ENCODE measurements at places on chromosomes 12 and 14.

DNA sequence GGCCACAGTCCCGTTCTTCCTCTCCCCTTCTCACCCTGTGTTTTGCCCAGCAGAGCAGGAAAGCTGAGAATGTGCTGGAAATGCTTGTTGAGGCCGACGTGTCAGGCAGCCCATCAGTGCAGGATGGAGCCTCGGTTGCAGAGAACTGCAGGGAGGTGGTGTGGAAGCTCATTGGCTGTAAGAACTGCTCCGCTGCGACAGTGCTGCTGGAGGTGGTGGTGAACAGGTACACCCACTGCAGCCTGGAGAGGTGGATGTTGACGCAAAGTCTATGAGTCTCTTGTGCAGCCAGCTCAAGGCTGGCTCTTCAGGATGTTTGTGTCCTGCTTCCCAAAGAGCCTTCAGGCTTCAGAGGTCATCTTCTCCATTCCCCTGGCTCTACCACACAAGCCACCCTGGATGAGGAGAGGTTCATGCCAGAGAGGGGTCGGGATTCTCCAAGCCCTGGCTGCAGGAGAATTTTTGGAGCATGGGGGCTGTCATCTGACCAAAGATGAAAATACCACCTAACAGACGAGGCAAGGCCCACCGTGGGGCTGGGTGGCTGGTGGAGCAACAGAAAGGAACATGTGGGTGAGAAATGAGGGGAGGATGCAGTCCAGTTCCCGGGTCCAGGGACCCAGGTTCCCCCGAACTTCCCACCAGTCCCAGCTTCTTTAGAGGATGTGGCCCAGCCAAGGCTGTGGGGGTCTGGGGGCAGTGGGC lies 174.1 kb upstream of the PRMT8 start:
- DNase-seq, result no peak

- no peak for DNase-seq
Observed at GRCh38 chr14:99257673-99258221, 14.2 kb downstream of the BCL11B start.

- no peak for DNase-seq
Observed at GRCh38 chr14:22218728-22219127, 370.3 kb downstream of the DAD1 start.

DNA sequence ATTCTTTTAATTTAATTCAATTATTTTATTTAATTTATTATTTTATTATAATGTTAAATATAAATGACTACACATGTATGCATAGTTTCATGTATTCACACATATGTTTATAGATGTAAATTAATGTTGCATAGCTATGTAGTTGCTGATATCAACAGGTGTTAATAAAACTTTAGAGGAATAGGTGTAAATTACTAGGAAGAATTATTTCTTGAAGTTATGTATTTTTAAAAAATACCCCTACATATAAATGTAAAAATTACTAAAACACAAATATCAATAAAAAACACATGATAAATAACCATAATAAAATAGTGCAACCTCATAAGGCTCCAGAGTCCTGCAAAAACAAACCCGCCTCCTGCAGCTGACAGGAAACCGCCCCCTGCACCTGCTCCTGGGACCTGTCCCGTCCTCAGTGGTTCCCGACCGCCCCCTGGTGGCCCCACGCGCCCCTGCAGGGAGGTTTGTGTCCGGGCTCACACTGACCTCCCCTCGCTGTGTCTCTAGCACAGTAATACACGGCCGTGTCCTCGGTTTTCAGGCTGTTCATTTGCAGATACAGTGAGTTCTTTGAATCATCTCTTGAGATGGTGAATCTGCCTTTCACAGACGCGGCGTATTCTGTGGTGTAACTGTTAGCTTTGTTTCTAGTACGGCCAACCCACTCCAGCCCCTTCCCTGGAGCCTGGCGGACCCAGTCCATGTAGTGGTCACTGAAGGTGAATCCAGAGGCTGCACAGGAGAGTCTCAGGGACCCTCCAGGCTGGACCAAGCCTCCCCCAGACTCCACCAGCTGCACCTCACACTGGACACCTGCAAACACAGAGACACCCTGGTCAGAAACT lies 1264.0 kb downstream of the TMEM121 start:
- no peak for DNase-seq

DNA sequence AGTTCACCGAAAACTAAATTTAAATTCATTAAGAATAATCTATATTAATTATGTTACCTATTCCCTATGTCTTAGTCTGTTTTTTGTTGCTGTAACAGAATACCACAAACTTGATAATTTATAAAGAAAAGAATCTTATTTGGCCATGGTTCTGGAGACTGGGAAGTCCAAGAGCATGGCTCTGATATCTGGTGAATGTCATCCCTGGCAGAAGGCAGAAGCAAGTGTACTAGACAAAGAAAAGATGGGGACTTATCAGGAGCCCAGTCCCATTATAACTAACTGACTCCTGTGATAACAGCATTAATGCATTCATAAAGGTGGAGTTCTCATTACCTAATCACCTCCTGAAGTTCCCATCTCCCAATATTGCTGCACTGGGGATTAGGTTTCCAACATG lies 33.3 kb upstream of the BCAT1 start:
- DNase-seq, result no peak

- no peak for DNase-seq
Observed at GRCh38 chr12:70837026-70837425, 83.5 kb downstream of the PTPRR start.

GRCh38 chr14:36857842-36858445 lies 196.3 kb downstream of the PAX9 start:
- no peak for DNase-seq

DNA sequence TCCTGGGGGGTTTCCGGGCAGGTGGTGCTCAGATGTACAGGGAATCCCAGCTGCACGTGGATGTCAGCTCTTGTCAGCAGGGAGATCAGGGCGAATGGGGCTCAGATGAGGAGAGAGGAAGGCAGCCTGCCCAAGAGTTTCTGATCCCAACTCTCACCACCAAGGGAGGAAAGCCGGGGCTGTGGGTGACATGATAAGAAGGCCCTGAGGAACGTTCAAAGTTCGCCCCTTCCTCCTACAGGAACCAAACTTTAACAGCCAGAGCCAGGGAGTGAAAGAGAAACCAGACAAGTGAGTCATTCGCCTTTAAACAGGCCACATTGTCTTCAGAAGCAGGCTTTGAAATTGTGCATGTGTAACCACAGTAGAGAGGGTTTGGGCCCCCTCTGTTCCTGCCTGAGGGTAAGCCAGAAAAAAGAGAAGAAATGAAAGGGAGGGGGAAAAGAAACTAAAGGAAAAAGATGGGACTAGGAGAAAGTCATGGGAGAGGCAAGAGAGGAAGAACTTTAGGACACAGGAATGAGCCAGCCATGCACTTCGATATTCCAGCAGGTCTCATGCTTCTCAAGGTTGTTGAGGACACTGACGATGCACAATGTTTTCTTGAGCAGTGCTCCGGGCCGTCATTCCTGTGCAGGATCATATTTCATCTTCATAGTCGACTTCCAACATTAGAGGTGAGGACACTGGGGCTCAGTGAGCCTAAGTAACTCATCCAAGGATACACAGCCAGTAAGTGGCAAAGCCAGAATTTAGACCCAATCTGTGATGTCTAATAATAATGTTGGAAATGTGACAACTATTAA lies 691.4 kb upstream of the TBX3 start:
- peak; percentile 72 for DNase-seq

- DNase-seq, result no peak
Observed at GRCh38 chr12:118145113-118145797, 9.3 kb downstream of the PEBP1 start.

GRCh38 chr12:116196752-116197718 lies 80.5 kb downstream of the MED13L start:
- no peak for DNase-seq

- DNase-seq, result no peak
Observed at GRCh38 chr14:23063601-23064000, 6.3 kb upstream of the CDH24 start.

- DNase-seq, result no peak
Observed at GRCh38 chr12:127231371-127231770, 1035.6 kb upstream of the TMEM132C start.

DNA sequence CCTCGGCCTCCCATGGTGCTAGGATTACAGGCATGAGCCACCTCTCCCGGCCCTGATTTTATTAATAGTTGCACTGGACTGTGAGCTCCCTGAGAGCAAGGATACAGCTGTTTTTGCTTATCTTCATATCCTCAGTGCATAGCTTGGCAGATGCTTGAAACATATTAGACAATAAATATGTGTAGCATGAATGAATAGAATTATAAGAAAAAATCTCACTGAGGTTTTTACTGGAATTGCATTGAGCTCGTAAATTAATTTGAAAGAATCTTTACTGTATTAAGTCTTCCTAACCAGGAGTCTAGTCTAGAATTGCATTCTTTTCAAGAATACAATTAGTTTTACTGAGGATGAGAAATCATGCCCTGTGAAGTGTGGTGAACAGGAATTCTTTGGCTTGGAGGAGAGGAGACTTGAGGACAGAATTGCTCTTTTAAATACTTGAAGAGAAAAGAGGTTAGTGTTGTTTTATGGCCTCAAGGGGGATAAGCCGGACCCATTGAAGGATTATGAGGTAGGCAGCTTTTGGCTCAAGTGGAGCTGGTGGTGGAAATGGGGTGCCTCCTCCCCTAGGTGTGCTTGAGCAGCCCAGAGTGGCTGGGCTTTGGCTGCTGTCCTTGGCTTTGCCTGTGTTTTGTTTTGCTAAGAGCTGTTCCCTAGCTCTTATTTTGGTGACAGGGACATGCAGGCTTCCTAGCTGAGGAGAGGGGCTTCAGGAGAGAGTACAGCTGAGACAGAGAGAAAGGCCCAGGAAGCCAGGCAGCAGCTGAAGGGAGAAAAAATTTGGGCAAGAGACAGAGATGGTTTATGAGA lies 34.0 kb downstream of the PLEKHD1 start:
- DNase-seq, result no peak

DNA sequence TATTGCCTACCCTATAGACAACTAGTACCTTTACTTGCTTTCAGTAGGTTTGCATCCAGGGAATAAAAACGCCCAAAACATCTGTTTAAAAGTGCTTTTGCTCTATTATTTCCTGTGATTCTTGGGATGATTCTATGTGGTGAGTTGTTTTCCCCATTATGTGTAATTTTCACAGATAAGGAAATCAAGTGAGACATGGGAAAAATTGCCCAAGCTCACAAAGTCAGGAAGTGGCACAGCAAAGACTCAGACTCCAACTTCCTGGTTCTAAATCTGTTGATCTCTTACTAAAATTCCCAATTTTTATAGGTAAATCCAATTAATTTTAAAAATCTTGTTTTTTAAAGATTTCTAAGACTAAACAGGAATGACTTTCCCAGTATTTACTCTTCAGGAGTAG lies 39.0 kb downstream of the NID2 start:
- DNase-seq, result no peak

DNA sequence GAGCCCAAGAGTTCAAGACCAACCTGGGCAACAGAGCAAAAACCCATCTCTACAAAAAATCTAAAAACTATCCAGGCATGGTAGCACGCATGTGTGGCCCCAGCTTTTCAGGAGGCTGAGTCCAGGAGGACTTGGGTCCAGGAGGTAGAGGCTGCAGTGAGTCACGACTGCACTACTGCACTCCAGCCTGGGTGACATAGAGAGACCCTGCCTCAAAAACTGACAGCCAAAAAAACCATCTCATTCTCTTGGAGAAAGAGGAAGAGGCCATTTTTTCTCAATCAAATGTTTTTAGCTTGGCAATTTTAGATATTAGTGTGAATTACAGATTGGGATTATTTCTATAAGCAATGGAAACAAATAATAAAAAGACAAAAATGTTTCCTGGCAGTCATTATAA lies 38.2 kb downstream of the ZFC3H1 start:
- no peak for DNase-seq

DNA sequence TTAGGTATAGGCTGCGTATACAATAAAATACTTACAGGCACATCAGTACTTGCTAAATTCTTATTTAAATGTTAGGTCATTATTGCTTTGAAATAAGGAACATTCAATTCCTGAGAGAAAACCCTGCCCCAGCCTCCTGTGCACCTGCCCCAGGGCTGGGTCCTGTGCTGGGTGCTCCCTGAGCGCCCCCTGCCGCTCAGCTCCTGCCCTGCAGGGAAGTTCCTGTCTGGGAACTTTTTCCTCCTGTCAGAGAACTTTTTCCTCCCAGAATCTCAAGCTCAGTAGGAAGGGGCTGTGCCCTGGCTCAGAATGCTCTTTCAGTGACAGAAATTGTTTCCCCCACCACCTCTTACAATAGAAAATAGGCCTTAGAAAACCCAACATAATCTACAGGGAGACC lies 751.1 kb downstream of the TMEM121 start:
- no peak for DNase-seq

- no peak for DNase-seq
Observed at GRCh38 chr12:51519755-51520154, 71.3 kb upstream of the SCN8A start.

- no peak for DNase-seq
Observed at GRCh38 chr14:97185186-97185585, 388.0 kb downstream of the VRK1 start.

GRCh38 chr14:26528415-26529182 lies 69.2 kb downstream of the NOVA1 start:
- no peak for DNase-seq

GRCh38 chr14:81435048-81435390 lies 34.9 kb upstream of the STON2 start:
- DNase-seq, result no peak

DNA sequence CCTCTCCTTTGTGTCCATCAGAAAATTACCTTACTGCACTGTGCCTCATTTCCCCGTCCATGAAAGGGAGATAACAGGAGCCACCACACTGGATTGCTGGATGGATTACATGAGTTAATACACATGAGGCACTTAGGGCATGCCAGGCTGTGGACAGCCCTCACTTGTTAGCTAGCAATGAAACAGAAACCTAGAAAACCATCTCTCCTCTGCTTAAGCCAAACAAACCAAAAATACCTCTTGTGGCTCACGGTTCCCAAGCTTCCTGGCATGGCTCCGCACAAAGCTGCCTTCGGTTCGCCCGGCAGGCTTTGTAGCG lies 660 bp upstream of the HCFC2 start:
- DNase-seq, result no peak

DNA sequence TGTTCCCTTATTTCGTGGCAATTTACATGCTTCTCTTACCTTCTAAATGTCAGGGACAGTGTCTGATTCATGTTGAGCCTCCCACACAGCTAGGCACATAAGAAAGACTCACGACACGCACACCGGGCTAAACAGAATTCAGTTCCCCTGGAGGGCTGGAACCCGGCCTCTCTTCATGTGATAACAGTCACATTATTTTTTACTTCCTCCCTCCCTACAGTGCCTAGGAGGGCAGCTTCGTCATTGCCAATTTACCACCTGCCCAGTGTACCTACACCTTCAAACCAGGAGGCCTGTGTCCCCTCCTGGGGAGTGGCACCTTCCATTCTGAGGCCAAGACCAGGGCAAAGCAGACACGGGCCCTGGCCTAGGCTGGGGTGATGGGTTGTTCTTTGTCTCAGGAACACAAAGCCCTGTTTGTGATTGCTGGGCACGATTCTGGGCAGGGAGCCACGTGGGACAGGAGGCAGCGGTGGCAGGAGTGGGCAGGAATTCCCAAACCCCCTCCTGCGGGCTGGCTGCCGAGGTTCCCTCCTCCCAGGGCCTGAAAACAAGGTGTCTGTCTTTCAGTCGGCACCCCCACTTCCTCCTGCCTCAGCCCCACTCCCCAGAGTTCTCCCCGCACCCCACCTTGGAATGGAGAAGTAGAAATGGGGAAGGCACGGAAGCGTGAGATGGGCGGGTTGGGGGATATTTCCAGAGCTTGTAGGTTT lies 6.8 kb upstream of the RASAL1 start:
- DNase-seq, result no peak

Data from GM03348 (cell line).